ENCODE measurements at places on chromosomes 4 and X.

- no peak for DNase-seq
These were observed 355.2 kb upstream of the GALNT7 start for GRCh38 chr4:172813359-172813923.

GRCh38 chr4:165085946-165086345 is 26.7 kb downstream of the TMEM192 start:
- no peak for DNase-seq

GRCh38 chr4:166777760-166778159 is 456.5 kb downstream of the SPOCK3 start:
- DNase-seq = no peak

DNA sequence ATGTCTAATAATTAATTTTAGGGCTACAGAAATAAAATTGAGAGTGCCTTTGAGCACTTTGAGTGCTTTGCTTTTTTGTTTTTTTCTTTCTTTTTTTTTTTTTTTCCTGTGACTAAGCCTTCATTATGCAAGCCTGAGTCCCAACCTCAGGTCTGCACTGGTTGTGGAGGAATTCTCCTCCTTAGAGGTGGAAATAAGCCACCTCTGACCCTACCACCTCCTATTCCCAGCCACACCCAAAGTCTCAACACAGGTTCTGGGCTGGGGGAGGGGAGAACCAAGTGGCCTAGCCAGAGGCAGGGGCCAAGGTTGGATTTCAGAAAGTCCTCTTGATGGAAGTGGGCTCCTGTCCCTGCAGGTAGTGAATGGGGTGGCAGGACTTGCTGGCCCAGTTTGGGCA is 180.2 kb downstream of the ARAP2 start:
- DNase-seq = no peak

- no peak for DNase-seq
These were observed 230.0 kb upstream of the GPC4 start for GRCh38 chrX:133645256-133645655.

DNA sequence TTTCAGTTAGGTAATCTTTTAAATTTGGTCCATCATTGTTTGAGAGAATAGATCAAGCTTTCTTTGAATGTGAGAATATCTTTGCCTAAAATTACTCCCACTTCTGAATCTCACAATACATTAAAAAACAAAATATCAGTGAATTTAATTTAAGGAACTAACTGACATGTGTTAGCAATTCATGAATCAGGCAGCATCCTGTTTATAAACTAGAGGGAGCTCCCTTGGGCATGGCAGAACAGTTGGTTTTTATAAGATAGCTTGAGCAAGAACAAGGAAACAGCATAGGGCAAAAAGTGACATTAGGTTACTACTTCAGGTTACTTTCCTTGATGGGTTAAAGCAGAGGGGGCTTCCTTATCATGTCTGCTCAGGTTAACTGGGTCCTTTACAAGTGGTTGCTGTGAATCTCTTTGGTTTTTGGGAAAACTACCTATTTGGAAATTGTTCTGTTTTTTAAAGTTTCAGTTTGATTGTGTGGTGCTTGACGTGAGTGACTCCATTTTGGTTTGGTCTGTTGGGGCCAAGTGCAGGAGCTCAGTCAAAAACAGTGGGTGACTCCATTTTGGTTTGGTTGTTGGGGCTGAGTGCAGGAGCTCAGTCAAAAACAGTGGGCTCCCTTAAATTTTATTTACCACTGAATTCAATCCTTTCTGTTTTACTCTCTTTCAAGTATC is 68.0 kb downstream of the PPEF2 start:
- no peak for DNase-seq

- DNase-seq = no peak
These were observed 29.9 kb upstream of the TTC29 start for GRCh38 chr4:146975527-146975926.

DNA sequence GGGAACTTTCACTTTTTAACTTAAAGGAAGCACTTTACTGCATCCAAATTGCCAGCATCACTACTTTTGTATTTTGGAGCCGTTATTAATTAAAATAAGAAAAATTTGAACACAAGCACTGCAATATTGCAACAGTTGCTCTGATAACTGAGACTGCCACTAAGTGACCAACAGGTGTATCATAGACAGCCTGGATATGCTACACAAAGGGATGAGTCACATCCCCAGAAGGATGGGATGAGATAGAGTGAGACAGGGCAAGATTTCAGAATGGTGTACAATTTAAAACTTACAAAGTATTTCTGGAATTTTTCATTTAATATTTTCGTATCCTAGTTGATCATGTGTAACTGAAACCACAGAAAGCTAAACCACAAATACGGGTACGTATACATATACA is 204.1 kb downstream of the MAPK10 start:
- no peak for DNase-seq

- DNase-seq = no peak
These were observed 114.5 kb upstream of the PCDH7 start for GRCh38 chr4:30605616-30606190.

DNA sequence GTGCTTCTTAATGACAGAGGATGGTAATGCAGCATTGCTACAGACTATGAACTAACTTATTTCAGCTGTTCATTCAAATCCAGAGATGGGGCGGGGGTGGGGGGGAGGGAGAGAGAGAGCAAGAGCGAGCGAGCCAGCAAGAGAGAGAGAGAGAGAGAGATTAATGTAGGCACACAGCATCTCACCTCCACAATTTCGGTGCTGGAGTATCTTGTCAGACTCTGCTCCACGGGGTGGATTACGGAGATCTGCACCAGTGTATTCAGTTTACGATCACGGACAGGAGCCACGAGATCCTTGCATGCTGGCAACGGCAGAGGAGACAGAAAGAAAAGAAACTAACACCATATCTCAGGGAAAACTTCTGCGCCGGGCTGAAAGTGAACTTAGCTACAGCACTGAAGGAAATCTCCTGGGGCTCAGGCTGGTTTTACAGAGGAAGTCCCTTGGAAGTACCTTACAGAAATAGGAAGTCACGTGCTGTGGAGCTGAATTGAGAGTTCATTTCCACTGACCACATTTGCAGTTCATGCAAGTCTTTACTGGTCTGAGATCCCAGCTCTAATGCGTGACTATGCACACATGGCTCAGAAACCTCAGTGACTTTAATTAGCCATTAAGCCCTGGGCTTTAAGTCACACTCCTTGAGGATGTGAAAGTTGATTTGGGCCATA is 440.9 kb downstream of the INPP4B start:
- peak; percentile 47 for DNase-seq

GRCh38 chrX:127038065-127038464 is 218.5 kb downstream of the PRR32 start:
- DNase-seq = no peak

DNA sequence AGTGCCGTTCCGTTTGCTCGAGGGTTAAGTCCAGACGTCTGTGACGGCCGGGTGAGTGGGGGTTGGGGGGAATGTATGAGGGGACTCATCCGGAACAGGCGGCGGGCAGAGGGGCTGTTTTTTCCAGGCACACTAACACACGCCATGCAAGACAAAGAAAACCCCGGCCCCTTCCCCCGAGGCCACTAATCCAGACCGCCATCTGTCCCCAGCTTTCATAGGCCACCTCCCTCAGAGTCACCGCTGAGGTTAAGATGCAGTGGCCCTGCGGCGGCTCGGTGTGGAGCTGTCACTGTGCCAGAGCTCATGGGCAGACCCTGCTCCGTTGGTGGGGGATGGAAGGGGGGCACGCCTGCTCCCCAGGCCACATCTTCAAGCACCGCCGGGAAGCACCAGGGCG is 34.1 kb downstream of the SORCS2 start:
- no peak for DNase-seq

DNA sequence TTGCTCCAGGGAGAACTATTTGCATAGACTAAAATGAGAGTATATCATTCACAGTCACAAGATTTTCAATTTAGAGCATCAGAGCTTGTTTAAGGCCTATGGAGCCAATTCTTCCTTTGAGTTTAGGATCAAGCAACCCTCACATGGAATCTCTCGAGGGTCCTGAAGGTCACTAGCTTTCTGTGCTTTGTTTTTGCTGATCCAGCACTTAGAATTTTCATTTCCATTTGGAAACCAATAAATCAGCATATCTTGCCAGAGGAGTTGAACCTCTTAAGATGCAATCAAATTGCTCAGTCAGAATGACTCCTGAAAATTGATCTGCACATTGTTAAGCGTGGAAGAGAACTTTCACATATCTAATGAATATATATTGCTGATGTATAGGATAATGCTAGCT is 1039.6 kb downstream of the PDHA2 start:
- DNase-seq = no peak

DNA sequence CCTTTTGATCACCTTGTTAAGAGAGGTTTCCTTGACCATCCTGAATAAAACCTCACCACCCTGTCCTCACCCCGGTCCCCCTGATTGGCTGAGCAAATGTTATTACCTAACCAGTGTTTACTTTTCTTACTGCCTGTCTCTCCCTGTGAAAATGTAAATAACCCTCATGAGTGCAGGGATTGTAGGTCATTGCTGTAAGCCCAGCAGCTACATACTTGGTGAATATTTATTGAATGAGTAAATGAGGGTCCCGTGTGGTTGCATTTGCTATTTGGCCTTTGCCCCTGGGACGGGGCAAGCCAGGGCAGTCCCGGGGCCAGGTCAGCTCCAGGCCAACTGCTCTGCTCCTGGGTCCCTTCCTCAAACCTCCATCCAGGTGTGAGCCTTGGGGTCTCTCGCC is 55.5 kb upstream of the CLCN4 start:
- no peak for DNase-seq

- DNase-seq = no peak
These were observed 136.8 kb downstream of the ANAPC4 start for GRCh38 chr4:25513814-25514213.

- no peak for DNase-seq
These were observed 24.2 kb upstream of the UBA6 start for GRCh38 chr4:67725132-67725531.

DNA sequence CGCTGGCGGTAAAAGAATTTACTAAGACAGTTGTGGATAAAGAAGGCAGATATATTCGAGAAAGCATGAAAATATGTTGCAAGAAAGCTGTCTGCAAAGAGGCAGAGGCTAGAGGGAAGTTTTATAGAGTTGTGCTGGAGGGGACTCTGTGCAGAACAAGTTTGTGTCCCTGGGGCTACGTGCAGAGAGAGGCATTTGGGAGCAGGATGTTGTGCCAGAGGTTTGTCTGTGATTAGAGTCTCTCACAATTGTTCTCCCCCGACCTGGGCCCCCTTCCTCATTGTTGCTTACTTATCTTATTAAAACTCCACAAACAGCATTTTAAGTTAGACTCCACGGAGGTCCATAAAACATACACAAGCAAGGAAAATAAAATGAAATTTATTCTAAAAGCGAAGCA is 831.3 kb downstream of the NLGN4X start:
- DNase-seq = no peak

DNA sequence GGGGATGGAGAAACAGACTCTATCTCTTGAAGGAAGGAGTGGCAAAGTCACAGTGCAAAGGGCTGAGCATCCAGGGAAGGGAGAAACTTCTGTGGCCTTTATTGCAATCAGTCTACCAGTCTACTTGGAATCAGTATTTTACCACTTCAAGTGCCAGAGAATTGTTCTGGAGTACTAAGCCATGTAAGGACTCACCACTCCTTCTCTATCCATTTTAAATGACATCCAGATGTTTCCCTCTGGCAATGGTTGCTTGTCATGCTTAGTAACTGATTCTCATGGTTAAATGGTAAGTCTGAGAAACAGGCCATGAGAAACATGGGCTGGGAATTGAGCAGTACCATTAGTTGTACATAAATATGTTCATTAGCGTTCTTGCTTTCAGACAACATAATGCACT is 21.1 kb upstream of the SMIM10 start:
- DNase-seq = no peak

DNA sequence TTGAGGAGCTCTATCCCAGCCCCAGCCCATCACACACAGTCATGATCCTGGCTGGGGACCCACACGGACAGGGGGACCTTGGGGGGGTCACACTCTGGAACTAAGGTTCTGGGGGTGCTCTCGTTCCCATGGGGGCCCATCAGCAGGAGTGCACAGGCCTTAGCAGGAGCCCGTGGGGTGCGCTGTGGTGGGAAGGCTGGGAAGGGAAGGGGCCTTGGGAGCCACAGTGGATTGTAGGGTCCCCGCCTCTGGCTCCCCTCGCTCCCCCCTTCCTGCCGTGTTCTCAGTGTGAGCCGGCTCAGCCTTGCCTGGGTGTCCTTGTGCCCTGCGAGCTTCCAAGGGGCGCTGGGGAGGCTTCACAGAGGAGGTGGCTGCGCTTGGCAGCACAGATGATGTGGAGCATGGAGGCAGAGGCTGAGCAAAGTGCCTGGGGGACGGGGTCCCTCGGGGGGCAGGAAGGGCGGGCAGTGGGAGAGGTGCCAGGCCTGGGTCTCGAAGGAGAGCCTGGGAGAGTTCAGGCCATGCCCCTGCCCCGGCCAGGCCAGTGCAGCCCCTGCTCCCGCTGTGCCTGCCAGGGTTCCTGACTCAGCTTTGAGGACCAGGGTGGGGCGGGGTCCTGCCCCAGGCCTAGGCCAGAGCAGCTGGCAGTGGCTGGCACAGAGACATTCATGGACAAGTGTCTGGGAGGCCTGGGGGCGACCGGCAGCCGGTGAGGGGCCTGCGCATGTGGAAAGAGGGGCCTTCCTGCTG is 5.5 kb upstream of the HGFAC start:
- DNase-seq = no peak

Data from stimulated activated CD4-positive, alpha-beta T cell treated with anti-CD3 and anti-CD28 coated beads, Interleukin-4, amount 100 ng/mL, for 4 hours (primary cell).